ENCODE measurements at places on chromosomes 4 and X.

DNA sequence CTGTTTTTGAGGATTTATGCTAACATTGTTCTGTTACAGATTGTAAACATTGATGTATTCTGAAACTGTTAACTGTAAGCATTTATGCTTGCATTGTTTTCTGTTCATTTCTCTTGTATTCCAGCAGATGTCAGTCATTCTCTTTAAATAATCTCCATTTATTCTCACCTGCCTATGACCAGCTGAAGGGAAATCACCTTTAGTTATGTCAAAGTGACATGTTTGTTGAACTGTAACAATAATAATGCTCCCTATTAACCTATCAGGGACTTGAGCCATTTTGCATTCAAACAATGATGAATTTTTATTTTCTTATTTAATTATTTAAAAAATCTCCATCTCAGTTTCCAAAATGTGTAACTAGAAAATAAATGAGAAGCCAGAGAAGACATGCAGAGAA, 58.0 kb downstream of the SPCS3 start:
- no peak for DNase-seq

DNA sequence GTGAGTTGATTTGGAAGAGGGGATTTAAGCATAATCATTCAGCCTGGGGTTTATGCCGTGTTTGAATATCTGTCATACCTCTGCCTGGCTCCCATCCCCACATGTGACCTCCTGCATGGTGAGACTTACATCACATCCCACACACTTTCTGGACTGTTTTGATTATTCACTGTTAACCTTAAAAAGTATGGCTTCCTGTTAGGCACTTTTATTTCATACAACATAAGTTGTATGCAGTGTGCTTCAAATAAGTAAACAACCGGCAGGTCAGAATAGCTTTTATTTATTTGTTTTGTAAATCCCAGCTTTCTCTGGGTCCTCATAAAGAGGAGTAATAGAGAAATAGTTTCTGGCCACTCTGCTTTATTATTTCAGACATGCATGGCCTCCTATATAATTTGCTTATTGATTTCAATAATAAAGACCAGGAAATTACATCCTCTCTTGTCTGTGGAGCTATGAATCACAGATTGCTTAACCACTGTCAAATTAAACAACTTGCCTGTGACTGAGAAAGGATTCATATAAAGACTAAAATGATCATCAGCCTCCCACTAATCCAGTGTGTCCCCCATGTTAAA, 376.8 kb upstream of the ZFP42 start:
- no peak for DNase-seq

DNA sequence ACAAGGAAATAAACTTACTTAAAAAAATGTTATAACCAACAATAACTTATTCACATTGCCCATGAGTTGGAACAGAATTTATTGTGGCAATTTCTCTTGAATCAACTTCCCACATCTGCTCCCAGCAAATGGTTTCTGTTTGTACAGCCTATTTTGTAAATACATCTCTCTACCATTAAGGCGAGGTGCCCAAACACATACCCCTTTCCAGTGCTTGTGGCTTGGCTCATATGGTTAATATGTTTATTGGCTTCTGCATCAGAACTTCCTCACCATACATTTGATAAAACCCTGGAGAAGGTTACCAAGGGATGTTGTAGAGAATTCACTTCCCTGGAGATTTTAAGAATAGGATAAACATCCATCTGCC, 207.1 kb downstream of the SOWAHB start:
- DNase-seq, result no peak

DNA sequence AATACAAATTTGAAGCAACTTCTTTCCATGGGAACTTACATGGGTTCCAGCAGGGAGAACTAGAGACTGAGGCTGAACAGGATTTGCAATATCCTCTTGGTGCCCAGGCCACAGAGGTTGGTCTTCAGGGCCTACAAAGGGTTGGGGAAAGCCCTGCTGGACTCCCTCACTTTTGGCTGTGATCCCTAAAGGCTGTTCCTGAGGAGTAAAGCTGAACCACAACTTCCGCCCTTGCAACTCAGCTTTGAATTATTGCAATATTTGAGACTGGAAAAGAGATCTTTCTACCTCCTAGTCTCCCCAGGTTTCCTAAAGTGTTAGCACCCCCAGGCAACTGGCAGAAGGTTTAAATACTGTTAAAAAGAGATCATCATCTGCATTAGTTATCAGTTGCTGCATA, 26.9 kb downstream of the DCHS2 start:
- no peak for DNase-seq

GRCh38 chr4:152158225-152158624, 377.7 kb downstream of the FBXW7 start:
- no peak for DNase-seq

GRCh38 chrX:18886005-18886343, 97.9 kb downstream of the PHKA2 start:
- DNase-seq, result peak; percentile 9

DNA sequence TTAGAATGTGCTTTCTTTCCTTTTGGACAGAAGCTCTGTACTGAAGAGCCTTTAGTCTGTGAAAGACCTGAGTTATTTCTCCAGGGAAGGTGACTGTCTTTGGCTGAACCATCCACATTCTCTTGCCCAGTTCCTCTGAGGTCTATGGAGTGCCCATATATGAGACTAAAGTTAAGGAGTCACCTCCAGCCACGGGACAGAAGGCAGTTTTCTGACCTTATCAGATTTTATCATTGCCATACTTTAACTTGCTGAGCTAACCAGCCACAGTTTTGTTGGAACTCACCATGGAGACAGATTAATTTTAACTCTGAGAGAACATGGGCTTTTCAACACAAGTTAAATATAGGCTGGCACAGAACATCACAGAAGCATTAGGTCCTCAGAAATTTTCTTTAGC, 26.3 kb downstream of the IL1RAPL1 start:
- DNase-seq, result no peak

DNA sequence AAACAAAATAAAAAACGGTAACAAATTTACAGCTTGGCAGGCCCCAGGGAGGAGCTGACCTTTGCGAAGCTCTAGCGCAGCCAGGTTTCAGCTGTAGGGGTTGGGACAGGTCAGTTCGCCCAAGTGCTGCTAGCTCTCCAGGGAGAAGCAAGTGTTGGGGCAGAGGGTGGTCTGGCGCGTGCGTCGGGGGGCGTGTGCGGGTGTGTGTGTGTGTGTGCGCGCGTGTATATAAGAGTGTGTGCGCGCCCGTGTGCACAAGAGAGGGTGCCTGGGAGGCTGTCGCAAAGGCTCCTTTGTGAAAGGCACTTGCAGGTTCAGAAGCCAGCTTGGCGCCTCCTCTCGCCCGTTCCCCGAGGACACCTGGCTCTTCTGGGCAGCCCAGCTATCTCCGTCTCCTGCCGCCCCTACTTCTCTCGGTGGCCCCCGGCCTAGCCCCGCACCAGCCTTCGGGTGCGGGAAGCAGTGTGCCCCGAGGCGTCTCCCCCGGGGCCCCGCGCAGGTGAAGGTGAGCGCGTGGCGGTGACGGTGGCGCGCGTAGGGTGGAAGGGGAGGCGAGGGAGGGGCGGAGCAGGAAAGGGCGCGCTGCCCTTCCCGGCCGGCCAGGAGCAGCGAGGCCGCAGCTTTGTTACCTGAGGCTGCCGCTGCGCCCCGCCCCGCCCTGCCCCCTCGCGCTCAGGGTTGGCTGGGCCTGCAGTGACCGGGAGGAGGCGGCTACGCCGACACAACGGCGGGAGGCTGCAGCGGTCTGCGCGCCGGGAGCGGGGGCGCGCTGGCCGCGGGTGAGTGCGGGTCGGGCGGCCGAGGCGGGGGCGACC, at the start of gene FHDC1:
Gene FHDC1 (plus strand): TSS at position 693 of the 815 bp plus-strand sequence. CDS start 6,735 bp downstream, outside the sequence.
- no peak for DNase-seq

DNA sequence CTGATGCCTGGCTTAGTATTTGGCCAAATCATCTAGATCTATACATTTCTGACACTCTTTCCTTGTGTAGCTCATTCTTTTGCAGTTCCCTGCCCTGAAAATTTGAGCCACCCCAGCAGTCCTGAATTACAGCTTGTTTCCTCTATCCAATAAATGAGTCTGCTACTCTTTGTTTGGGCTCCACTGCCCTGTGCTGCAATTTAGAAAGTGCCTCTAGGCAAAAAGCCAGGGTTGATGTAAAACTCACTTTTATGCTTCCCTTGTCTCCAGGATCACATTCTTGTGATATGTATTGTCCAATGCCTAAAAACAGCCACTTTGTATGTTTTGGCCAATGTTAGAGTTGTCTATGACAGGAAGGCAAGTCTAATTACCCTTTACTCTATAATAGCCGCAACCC, 101.7 kb upstream of the MAP3K15 start:
- DNase-seq, result no peak

DNA sequence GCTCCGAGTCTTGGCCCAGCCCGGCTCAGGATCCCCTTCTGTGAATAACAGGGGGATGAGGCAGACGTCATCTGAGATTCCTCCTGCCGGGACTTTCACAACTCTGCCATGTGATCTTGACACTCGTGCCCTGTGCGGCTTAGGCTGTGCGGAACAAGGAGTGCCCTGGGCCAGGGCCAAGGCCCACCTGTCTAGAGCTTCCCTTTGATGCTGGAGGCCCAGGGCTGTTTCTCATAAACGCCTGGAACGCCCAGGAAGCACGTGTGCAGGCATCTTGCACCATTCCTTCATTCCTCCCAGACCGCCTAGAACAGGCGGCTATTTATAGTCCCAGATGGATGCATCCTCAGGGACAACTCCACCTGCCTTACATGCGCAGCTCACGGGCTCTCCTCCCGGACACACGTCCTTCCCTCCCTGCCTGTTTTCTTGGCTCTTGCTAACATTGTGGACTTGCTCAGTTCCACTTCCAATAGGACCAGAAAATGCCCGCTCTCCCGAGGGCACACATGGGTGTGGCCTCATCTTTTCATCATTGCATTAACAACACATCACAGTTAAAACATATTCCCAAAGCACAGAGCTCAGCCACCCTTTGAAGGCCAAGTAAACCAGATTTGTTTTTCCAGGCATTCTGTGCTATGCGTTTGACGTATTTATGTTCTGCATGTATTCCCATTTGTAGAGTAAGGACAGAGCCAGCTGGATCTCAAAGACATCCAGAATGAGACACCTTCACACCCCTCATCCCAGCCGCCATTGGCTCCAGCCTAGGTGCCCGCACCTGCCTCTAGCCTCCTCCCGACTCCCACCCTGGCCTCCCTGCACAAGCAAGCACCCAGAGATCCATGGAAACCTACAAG, 57.2 kb downstream of the ABLIM2 start:
- no peak for DNase-seq

GRCh38 chr4:825971-826330, at the start of gene CPLX1:
CPLX1 (minus strand) TSS chr4:826129; CDS start chr4:824522, 1,607 bp downstream.
- DNase-seq, result no peak

DNA sequence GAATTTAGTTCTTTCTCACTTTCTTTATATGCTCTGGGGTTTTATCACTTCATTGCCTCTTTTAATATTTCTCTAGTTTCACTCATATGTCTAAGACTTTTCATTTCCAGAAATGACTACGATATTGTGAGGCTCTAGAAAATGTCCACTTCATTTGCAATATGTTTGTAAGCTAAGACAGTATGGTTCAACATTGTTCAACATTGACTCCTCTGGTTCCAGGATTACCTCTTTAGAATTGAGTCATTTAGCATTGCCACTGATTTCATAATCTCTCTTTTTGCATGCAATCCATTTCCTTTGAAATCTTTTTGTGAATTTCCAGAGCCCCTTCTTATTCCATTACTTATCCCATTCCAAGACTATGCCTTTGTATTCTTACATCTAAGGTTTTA, 32.3 kb downstream of the BBS12 start:
- DNase-seq, result no peak

DNA sequence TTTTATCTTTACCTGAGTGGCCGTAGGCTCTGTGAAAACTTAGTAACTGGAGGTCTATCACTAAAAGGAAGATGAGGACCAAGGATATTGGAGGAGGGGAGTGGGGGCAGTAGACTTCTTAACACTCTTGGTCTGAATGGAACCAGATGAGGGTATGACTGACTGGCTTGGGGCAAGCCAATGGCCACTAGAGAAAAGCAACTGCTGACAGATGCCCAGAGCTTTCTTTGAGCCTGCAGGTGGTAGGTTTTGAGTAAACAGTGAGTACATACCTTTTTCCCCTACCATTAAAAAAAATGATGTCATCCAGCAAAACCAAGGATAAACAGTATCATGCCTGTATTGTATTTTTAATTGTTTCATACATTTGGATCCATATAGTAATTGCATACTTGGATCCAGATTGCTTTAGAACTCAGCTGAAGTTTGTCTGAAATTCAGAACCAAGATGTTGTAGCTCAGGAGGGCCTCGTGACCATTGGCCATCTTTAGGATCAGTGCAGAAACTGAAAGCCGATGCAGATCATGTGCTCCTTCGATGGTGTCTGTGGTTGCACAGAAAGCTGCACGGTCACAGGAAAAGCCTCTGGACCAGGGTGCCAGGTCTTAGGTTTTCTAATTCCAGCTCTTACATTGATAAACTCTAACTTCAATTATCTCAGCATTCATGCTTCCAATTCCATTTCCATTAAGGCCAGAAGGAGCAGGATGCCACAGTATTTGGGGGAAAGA, 131.0 kb downstream of the PDGFRA start:
- DNase-seq, result no peak

GRCh38 chr4:104716584-104716983, 221.9 kb upstream of the CXXC4 start:
- no peak for DNase-seq

DNA sequence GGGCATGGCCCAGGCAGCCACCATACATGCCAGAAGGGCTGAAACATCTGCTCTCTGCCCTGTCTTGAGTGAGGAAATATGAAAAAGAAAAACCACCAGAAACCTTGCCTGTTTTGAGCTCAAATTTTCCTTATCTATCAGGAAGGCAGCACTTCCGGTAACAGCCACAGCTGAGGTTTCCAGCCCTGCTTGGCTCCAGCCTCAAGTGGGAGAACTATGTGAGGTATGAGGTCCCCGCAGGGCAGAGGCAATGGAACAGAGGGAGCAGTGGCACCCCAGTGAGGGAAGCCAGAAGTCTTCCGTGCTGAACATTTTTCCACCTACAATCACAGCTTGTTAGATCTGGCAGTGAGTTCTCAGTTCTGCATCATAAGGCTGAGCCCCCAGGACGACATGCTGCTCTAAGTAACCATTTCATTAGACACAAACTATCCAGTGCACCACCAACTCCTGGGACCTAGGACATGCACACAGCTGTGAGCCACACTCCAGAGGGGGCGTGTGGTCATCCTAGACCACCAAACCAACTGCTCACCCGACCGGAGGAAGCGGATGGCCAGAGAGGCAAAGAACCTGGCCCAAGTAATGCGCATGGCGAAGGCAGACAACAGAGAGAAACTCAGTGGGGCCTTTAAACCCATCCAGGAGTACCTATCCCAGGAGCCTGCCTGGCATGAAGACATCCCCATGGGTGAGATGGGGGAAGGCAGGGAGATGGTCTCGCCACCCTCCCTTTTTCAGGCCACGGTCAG, 22.6 kb downstream of the WDR1 start:
- peak; percentile 51 for DNase-seq

- DNase-seq, result no peak
These were observed 233.8 kb downstream of the ENOX2 start for GRCh38 chrX:130669233-130669632.

All from CD4-positive, alpha-beta T cell treated with Interleukin-21 for 1 hour (primary cell).